HL-60 (cell line): ENCODE measurements at places on chromosomes 5 and 9.

- DNase-seq, result no peak
These were observed 9.1 kb downstream of the SLC22A5 start for GRCh38 chr5:132378580-132378979.

- DNase-seq, result no peak
These were observed 4.1 kb upstream of the RGMB start for GRCh38 chr5:98769210-98769958.

DNA sequence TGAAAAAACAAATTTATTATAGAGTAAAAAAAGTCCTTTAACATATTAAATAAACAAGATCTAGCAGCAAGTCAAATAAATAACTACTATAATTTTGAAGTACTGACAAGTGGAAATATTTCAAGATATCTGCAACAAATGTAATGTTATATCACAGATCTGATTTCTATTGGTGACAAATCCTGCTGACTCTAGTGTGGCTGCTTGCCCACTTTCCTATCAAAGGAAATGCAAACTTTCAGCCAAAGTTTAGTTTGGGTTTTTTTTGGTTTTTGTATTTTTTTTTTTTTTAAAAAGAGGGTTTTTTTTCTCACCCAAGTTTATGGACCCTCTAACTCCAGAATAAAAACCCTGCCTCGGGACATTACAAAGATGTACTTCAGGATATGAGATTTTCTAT is 12.9 kb downstream of the ADRA1B start:
- DNase-seq, result no peak

GRCh38 chr9:31950756-31951155 is 433.7 kb upstream of the ACO1 start:
- DNase-seq, result no peak

- DNase-seq, result no peak
These were observed 203.6 kb downstream of the EDIL3 start for GRCh38 chr5:84181093-84181492.

DNA sequence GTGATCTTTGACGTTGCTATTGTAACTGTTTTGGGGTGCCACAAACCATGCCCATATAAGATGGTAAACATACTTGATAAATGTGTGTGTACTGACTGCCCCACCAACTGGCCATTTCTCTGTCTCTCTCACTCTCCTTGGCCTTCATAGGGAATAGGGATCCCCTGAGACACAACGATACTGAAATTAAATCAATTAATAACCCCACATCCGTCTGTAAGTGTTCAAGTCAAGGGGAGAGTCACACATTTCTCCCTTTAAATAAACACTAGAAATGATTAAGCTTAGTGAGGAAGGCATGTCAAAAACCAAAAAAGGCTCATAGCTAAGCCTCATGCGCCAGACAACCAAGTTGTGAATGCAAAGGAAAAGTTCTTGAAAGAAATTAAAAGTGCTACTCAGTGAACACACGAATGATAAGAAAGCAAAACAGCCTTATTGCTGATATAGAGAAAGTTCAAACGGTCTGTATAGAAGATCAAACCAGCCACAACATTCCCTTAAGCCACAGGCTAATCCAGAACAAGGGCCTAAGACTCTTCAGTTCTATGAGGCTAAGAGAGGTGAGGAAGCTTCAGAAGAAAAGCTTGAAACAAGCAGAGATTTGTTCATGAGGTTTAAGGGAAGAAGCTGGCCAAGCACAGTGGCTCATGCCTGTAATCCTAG is 111.1 kb downstream of the UGCG start:
- no peak for DNase-seq
